ENCODE measurements at places on chromosomes 4 and X.

GRCh38 chr4:27428661-27429060 is 568.0 kb downstream of the STIM2 start:
- DNase-seq, result no peak

- no peak for DNase-seq
Observed at GRCh38 chr4:20944961-20945360, 244.7 kb downstream of the PACRGL start.

DNA sequence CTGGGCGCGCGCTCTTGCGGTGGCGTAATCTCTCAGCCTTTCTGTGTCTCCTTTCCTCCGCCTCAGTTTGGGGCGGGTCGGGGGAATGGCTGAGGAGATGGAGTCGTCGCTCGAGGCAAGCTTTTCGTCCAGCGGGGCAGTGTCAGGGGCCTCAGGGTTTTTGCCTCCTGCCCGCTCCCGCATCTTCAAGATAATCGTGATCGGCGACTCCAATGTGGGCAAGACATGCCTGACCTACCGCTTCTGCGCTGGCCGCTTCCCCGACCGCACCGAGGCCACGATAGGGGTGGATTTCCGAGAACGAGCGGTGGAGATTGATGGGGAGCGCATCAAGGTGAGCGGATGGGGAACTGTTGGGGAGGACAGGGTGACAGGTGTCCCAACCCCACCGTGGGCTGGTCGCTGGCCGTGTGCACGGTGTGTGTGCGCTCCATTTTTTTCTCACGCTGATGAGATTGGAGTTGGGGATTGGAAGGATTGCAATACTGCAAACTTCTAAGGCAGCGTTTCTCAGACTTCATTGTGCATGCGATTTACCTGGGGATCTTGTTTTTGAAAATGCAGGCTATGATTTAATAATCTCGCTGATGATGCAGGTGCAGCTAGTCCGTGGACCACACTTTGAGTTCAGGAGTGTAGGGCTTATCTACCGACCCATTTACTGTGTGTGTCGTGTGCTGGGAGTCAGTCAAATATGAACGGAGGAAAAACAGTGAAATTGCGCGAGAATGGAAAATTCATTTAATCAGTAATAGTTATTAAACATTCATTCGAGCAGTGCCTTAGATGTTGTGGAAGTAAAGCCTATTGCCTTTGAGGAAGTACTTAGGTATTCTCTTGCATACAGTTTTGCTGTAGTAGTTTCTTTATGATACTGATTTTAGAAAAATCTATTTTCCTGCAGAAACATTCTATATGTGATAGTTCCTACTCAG is at the start of gene RAB33B:
Gene RAB33B (plus strand): TSS at position 11 of the 935 bp plus-strand sequence. CDS start 75 bp downstream, at position 86.
- no peak for DNase-seq

- no peak for DNase-seq
Observed at GRCh38 chr4:2332201-2332975, 70.5 kb upstream of the MXD4 start.

DNA sequence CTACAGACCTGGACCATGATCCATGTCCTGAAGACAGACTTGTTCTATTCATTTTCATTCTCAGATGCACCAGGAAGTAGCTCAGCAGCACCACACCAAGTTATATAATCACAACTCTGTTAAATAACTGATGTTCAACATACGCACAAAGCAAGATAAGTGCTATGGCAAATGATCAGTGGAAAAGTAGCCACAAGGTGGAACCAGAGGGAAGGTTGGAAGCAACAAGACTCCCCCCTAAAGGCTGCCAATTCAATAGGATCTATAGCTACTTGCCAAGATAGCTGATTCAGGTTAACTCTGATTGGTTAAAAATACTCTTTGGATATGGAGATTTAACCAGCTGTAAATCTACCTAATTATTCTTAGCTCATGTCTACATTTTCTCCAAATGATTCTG is 23.7 kb upstream of the FAM47B start:
- no peak for DNase-seq

DNA sequence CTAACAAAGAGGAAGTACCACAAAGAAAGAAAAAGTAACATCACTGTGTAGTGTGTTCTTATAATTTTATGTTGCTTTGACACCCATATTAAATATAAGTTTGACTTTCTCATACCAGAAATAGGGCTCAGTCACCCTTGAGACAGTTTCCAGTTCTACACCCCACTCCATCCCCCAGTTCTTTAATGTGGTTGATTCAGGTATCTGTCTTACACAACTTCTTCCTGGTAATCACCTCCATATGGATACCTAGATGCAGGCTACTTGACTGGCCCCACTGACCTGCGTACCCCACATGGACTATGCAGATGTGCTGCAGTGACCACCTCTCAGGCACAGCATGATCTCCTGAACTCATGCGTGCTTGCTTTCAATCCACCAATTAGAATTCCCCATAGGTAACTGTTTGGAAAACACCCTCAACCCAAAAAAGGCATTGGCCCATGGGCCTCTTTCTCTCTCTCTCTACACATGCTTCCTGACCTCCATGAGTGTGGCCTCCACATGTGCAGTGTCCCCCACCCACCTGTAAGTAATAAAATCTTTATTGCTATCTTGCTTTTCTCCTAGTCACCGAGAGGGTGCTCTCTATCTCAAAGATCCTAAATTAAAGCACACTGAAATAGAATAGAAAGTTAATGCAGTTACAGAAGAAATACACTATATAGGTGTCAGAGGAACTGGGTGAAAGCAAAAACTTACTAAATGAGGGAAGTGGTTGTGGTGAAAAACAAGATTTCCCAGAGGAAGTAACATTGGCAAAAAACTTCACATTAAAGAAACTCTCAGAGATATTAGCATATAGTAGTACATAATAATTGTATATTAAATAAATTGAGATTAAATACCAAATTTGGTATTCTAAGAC is 98.4 kb downstream of the ZAR1 start:
- no peak for DNase-seq

DNA sequence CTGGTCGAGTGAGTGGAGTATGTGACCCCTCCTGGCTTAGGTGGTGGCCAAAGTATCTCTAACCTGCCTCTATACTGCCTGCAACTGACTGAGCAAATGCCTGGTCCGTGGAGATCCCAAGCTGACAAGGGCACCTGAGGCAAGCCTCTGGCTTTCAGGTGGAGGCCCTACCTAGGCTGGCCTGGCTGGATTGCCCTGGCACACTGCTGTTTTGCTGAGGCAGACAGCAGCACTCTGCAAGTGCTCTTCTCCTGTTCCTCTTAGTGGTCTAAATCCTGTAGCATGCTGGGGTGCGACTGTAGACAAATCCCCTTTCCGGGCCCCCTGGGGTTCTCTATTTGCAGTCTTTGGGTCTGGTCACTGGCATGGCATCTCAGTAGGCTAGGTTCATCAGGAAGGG is 44.8 kb downstream of the PNMA5 start:
- DNase-seq, result no peak

DNA sequence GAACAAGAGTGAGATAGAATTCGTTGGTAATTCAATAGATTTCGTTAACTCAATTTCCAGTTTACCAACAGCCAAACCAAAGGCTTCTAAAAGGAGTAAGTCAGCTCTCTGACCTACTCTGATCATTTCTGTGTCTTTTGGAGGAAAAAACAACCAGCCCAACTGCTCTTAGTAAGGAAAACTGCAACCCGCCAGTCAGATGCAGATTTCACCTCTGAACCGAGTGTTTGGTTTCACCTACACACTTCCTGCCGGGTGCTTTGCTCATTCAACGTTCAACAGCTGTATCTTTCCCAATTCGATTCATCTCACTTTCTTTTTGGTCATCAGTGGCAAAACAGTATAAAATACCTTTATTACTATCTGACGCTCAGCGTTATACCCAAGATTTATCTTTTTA is 24.5 kb downstream of the TMSB4X start:
- no peak for DNase-seq

- DNase-seq, result no peak
Observed at GRCh38 chr4:54626113-54626512, 31.6 kb upstream of the KIT start.

DNA sequence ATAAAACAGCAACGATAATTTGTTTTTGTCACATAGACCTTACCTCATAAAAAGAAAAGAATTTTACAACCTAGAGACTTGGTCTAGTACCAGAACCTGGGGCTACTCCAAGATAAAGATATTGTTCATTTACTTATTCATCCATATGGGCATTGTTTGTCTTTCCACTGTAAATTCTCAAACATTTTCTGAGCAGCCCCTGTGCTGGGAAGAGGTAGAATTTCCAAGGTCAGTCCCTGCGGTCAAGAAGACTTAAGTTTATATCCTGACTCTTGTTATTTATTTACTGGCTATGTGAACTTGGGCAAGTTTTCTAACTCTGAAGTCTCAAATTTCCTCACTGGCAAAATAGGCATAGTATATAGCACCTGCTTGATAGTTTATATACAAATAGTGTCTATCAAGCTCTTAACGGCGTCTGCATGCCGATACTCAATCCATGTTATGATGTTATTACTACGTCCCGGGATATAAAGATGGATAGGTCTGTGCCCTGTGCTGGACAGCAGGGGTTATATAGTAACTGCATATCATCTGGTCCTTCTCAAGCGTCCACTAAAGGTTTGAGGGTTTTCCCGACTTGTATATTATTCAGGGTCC is 222.1 kb upstream of the TAPT1 start:
- DNase-seq, result no peak

DNA sequence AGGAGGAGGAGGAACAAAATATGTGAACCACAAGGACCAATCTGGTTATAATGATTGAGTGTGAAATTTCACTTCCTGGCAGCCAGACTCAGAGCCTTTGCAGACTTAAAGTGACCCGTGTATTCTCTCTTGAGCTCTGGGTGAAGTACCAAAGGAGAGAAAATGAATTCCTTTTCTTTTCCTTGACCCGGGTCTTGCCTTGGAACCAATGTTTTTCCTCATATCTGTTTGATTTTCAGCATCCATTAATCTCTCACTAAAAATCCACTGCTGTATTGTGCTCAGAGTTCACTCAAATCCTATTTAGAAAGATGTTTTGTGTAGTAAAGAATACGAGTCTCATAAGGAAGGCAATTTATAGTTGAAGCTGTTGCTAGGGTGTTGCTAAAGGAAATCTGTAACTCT is 78.3 kb upstream of the C1QTNF7 start:
- DNase-seq, result no peak

- DNase-seq, result no peak
Observed at GRCh38 chrX:49250578-49250977, 13.9 kb downstream of the FOXP3 start.

GRCh38 chrX:13397878-13398818 is 78.3 kb upstream of the ATXN3L start:
- no peak for DNase-seq

DNA sequence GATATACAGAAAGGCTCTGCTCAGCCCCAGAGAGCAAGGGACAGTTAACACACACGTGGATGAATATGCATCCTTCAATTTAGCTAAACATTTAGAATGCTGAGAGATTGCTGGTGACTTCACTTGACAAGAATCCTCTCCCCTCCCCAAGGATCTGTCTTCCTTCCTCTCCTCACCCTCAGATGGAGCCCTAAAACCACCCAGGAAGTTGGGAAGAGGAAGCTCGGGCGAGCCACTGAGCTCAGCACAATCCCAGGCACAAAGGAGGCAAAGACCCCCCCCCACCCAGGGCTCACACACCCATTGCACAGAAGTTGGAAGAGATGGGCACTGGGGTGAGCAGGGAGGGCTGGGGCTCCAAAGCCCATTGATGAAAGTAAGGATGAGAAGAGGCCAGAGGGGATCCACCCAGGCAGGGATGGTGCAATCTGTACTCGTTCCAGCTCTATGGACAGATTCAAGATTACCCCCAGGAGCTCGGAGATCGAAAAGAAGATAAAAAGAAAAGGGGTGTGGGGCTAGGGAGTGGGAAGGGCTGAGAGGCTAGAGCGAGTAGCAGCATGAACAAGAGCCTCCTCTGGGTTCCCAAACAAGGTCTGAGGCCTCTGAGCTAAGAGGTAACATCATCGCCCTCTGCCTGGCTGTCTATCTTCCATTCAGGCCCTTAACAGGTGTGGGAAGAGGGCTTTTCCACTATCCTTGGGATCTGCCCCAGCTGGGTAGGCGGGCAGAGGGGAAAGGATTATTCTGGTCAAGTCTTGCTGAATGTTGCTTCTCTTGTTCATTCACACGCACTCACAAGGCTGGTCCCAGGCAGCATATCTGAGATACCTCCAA is 1.2 kb downstream of the TFE3 start:
- DNase-seq, result no peak

DNA sequence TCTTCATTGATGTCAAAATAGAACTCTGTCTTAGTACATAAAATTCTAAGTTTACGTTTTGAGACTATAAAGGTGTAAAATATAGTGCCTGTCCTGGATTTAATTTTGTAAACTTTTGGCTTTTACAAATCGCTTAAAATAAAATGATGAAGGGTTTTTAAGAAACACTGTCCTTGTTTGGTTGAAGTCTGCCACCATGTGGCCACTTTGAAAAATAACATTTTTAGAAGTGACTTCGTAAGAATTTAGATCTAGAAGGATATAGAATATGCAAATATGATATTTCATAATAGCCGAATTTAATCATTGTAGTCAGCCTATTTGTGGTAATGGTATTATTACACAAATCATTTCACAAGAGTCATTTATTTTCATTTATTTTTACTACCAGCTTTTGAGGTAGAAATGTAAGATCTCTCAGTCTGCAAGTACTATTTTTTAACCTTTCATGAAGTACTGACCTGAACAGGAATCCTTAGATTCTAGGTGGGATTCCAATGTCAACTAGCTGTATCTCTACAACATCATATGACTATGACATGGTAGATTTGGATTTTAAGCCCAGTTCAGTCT is 31.0 kb upstream of the FAT4 start:
- DNase-seq, result peak; percentile 0

DNA sequence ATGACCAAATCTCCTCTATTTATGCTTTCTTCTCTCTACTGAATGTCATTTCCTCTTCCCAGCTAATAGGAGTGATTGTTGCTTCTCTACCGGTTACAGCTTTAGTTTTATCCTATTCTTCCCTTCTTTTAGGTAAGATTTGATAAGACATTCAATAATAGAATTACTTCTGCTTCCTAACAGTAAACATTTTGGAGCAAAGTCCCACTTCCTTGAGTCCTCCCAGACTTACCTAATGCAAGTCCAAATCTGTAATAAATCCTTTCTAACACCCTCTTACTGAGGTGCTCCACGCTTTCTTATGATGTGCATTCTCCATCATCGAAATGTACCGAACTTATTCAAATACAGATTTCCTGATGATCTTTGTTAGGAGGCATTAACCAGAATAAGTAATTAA is 79.2 kb upstream of the GPM6A start:
- DNase-seq, result no peak

GRCh38 chr4:153249199-153250041 is 45.2 kb downstream of the TRIM2 start:
- DNase-seq, result peak; percentile 81

DNA sequence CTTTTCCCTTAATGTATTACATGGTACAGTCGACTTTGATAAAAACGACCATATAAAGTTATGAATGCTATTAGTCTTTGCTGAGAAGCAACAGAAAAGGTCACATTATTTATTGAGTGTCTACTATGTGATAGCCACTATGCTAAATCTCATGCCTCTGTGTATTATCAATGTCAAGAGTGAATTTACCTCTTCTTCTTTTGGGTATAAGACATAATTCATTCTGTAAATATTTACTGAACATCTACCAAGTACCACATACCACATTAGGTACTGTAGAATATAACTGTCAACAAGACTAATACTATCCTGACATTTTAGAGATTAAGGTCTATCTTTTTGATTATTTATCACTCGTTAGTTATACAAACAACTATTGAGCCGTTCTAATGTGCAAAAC is 268.7 kb upstream of the FTHL17 start:
- DNase-seq, result no peak

- DNase-seq, result no peak
Observed at GRCh38 chr4:25753239-25753638, 97.6 kb downstream of the SLC34A2 start.
